GM12864 (cell line): ENCODE measurements at places on chromosomes 13 and 19.
A peak's percentile ranks its signal among the peaks of the same experiment; 100 is the strongest.

DNA sequence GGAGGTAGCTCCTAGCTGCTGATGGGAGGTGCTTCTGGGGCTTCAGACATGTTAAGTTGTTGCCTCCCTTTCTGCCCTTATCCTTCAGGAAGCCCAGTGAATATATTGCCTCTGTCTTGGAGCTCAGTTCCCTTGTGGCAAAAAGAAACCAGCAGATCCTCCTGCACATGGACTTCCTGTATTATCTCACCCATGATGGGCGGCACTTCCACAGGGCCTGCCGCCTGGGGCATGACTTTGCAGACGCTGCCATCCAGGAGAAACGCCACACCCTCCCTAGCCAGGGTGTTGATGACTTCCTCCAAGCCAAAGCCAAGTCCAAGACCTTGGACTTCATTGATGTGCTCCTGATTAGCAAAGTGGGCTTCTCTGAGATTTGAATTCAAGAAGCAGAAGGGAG lies 6.0 kb upstream of the CYP4F12 start:
- DNase-seq = no peak

GRCh38 chr13:95650696-95651095 lies 6.2 kb upstream of the DZIP1 start:
- DNase-seq = no peak

GRCh38 chr13:21164631-21165030 lies 11.7 kb downstream of the SKA3 start:
- DNase-seq = no peak

DNA sequence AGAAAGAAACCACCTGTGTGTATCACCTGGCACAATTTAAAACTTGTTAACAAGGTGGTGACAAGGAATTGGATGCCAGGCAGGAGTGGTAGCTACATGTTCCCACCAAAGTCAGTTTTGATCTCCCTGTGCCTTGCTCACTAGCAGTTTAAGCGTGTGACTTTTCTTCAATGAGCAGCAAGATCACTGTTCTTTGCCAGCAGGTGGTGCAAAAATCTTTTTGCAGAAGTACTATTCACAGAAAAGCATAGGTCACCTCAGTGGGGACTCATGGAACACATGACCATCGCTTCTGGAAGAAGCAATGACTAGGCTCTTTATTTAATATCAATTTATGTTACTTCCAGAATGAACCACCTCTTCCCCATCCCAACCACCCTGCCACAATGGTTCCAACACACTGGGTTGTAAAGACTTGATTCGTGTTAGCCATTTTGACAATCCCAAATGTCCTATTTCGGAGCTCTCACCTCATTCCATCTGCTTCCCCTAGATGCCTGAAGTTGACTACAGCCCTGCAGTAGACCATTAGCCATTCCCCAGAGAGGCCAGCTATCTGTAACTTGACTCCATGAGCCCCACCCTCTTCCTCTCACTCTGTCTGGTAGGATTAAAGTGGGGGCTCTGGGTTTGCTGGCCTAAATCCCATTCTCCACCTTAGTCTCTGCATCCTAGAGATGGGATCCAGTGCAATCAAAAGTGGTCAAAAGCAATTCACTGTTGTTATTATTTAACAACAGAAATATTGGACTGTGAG lies 59.1 kb upstream of the TNFRSF19 start:
- peak; percentile 53 for DNase-seq

GRCh38 chr19:6480848-6481415 lies 655 bp downstream of the DENND1C start:
- no peak for DNase-seq
